NCI-H1092 (cell line): ENCODE measurements at places on chromosomes 7 and 10.

- peak; percentile 7 for DNase-seq
Observed at GRCh38 chr7:142535123-142535779, 214.0 kb upstream of the PRSS1 start.

DNA sequence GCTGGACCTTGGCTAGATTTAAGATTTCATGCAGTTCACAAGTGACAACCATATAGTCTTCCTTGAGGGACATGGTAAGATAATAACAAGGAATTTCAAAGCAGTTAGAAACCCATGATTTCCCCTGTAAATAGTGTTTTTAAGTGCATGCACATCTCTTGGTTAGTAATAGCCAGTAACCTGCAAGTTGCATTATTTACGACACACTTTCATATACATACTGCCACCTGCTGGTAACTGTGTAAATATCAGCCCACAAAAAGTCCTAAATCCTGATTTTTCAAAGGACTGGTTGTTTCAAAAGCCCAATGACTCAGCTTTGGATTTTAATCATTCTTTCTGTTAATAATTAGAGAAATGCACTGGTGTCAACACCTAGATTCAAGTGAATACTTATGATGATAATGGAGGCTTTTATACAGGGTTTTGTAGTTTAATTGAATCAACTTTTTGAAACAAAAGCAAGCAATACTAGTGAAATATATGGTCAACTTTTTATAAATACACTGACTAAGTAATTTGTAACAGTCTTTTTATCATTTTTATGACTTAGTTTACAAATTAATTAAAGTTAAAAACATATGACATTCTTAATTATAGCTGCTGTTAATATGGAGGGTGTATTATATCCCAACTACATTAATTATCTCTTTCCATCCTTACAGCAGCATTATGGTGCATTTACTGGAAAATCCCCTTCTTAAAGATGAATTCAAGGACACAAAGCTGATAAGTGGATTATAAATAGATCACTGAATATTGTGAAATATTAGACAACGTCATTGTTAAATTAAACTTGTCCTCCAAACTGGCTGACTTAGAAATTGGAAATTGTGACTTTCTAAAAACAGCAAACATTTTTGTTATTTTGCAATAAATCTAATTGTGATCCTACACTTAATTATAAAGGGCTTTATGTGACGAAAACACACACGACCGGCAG is 367.7 kb upstream of the SEMA3D start:
- DNase-seq = peak; percentile 39

GRCh38 chr7:107206706-107207105 is 37.9 kb downstream of the HBP1 start:
- no peak for DNase-seq

DNA sequence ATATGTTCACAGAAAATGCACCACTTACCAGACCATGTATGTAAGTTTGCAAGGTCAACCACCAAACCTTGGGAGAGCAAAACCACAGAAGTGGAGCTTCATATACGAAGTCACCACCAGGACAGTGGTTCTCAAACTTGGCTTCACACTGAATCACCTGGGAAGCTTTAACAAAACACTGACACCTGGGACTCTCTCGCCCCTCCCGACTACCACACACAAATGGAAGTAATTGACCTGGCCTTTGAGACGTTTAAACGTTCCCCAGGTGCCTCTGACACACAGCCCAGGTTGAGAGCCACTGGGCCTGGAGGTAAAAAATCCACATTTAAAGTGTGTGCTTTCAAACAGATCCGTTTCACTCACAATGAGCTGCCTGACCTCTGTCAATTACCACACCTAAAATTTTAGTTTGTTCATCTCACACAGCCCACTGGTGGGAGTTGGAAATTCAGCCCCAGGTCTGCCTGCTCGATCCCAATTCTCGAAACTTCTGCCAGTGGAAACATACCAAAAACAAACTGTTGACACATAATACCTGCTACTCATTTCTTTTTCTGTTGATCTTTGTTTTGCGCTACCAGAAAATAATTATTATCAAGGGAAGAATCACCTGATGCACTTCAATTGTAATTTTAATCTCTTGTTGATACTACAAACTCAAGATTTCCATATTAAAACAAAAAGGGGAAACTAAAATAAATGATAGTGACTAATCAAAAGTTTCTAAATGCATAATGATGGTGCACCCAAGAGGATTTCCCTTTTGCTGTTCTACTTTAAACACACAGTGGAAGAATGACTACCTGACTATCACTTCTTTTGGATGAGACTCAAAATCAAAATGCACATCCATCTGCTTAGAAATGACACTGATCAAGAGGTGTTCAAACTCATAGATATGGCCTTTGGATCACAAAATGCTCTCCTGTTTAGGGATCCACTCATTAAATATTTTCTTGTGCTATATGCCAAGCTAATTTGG is 26.6 kb downstream of the CDNF start:
- no peak for DNase-seq

GRCh38 chr10:83677795-83678194 is 461.5 kb upstream of the GHITM start:
- no peak for DNase-seq

DNA sequence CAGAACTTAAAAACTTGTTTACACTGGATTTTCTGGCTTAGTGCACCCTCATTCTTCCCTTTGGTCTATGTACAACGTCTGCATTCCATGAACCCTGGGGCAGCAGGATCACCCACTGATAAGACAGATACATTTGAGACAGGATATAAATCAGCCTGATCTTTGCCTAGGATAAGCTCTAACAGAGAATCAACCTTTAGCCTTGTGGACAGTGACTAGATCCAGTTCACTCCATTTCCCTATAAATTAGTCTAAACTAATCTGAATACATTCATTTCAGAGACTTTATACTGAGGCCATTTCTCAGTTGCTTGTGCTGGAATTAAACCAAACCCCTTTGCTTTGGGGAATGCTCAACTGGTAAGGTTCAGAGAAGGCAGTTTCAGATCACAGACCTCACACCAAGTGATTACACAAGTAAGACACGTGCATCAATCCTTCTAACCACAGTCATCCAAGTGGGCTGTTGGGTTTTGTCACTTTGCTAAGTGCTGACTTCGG is 639.8 kb upstream of the FZD8 start:
- DNase-seq = no peak

- no peak for DNase-seq
Observed at GRCh38 chr10:89944138-89944537, 242.7 kb downstream of the KIF20B start.

DNA sequence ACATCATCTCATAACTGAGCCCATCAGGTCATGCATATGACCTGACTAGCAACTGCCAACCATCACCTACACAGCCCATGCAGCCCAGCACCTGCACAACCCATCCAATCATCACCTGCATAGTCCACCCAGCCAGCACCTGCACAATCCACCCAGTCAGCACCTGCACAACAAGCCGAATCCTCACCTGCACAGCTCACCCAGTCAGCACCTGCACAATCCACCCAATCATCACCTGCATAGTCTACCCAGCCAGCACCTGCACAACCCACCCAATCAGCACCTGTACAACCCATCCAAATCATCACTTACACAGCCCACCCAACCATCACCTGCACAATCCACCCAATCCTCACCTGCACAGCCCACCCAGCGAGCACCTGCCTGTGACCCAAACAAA is 33.4 kb upstream of the WDFY4 start:
- DNase-seq = no peak

DNA sequence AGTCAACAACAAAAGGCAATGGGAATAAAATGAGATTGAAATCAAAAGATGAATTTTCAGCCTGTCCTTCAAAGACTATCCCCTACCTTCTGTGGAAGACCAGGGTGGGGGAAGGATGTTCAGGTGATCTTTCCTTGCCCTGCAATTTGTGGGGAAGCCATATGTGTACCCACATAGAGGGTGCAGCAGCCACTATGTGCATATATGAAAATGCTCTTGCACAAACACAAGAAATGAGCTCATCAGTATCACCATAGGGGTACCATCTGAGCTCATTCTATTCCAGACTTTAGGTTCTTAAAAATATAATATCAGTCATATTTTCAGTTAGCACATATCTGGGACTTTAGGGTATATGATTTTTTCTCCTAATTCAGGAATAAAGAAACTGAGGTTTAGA is 17.7 kb downstream of the GIMAP5 start:
- no peak for DNase-seq

GRCh38 chr10:91682912-91683311 is 50.0 kb upstream of the PPP1R3C start:
- no peak for DNase-seq

DNA sequence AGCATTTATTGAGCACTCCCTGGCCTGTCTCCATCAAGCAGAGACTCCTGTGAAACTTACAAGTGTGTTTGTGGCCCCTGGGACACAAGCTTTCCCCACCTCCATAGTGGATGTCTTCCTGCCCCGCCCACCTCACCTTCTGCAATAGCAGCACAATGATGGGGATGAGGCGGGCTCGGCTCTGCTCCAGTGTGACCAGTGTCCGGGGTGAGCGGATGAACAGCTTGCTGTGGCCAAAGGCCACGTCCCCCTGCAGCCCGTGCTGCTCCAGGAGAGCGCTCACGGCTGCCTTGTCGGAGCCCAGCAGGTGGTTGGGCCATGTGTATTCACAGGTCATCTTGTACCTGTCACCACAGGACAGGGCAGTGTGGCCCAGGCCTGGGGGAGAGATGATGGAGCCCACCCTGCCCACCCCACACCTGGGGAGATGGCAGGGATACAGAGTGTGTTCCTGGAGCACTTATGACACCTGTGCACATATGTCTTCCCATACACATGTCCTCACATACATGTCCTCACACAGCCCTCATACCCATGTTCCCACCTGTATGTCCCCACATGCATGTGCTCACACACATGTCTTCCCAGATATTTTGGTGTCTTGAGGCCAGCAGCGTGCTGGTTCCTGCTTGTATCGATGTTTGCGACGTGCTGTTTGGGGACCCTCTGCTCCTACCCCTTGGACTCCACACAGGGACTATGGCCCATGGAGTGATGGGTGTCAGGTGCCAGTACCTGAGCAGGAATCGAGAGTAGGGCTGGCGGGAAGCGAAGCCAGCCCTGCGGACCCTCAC is 12.7 kb downstream of the MYO1G start:
- DNase-seq = no peak

DNA sequence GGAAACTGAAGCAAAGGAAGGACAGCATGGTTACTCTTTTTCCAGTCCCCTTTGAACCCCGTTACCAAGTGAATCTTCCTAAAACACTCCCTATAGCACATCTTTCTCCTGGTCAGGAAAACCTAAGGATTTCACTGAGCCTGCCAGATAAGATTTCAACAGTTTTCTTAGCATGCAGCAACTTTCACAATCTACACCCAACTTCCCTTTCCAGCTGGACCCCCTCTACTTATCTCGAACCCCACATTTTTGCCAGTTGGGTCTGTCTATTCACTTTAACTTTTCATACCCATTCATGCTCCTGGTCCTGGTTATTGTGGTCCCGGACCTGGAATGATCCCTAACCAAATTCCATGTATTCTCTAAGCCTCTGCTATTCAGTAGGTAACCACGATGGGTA is 14.9 kb upstream of the CPVL start:
- DNase-seq = no peak

GRCh38 chr7:158863611-158864506 is 7.5 kb downstream of the DYNC2I1 start:
- DNase-seq = no peak

DNA sequence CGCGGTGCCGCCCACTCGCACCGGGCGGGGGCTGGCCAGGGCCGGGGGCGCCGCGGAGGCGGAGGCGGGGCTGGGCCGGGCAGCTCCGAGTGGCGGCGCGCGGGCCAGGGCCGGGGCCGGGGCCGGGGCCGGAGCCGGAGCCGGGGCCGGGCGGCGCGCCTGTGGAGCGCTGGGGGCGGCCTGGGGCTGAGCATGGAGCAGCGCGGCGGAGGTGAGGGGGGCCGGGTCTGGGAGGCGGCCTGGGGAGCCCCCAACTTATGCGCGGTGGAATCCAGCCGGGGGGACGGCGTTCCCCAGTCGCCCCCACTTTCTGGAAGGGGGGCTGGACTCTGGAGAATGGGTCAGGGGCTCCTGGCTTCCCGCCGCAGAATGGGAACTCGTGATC is at the start of gene LZTS2:
TSS of gene LZTS2 (plus strand) at position 67 of the 385 bp plus-strand sequence. CDS start 2,731 bp downstream, outside the sequence.
- DNase-seq = no peak

GRCh38 chr7:27883696-27884095 is 143.7 kb downstream of the TAX1BP1 start:
- DNase-seq = no peak

DNA sequence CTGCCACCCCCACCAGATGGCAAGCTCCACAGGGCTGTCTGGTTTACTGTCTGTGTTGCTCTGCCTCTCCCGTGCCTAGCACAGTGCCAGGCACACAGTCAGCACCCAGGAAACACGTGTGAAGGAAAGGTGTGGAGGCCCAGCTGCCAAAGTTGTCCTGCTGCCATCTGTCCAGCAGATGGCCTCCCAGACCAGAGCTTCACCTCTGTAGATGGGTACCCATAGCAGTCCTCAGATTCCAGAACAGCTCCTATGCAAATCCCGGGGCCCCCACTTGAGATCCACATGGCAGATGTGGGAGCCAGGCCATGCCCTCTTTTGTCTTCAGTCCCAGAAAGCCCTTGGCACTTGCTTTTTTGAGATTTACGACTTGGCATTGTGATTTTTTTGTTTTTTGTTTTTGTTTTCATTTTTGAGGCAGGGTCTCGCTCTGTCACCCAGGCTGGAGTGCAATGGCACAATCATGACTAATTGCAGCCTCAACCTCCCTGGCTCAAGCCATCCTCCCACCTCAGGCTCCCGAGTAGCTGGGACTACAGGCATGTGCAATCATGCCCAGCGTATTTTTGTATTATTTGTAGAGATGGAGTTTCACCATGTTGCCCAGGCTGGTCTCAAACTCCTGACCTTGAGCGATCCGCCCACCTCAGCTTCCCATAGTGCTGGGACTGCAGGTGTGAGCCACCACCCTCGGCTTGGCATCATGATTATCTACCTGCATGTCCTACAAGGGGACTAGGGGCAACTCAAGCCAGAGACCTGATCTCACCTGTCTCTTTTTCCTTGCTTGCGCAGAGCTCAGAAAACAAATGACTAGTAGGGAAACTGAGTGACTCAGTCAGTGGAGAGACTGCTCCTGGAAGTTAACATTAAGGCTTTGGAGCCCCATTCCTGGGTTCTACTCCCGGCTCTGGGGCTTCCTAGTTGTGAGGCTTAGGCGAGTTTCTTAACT is 16.9 kb upstream of the PALD1 start:
- no peak for DNase-seq

DNA sequence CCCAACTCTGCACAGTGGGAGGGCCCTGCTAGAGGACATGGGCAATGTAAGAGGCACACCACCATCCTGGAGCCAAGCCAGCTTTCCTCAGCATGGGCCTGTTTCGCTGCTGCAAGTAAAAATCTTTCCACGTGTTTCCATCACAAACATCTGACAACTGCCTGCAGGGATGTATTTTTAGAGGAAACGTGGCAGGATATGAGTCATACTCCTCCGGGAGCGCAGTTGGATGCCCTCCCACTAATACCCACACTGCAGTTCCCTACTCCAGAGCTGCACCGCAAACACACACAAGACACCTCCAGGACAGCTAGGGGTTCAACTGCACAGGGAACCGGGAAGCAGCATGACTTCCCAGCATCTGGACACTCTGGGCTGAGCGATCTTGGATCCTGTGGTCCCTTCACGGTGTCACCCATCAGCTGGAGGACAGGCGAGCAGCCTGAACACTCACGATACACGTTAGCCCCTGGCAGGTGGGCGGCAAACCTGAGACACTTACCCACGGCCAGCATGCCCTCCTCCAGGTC is 26.1 kb downstream of the PLAC9 start:
- DNase-seq = no peak
